ENCODE measurements at places on chromosomes 12 and 14.

- DNase-seq: no peak
These were observed 14.7 kb downstream of the PEBP1 start for GRCh38 chr12:118150625-118151024.

- no peak for DNase-seq
These were observed 5.5 kb downstream of the CEBPE start for GRCh38 chr14:23113431-23114119.

DNA sequence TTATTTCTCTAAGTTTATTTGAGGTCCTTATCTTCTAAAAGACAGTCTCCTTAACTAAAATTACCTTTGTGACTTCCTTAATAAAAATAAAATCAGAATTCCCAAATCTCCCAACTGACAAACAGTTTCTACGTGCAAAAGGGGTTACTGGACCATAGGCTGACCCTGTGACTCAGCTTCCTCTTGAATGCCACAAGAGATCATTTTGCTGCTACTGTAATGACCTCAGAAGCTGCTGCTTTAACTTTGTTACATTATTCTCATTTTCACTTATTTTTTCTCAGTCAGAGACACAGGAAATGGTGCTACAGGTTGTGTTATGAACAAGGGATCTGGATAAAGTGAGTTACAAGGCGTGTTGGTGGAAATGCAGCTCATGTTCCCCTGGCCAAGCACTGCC is 132.2 kb upstream of the TMTC2 start:
- no peak for DNase-seq

- DNase-seq: no peak
These were observed 1.7 kb downstream of the HNF1A start for GRCh38 chr12:120979862-120980696.

GRCh38 chr14:103007555-103007954 is 49.8 kb downstream of the CDC42BPB start:
- DNase-seq: no peak
